NK-92 treated with Interleukin-12 subunit alpha and Interleukin-12 subunit beta, amount 100 ng/mL, for 24 hours (cell line): ENCODE measurements at places on chromosomes 16 and 17.

GRCh38 chr16:25411396-25412081 is 153.9 kb upstream of the ZKSCAN2 start:
- DNase-seq = no peak

DNA sequence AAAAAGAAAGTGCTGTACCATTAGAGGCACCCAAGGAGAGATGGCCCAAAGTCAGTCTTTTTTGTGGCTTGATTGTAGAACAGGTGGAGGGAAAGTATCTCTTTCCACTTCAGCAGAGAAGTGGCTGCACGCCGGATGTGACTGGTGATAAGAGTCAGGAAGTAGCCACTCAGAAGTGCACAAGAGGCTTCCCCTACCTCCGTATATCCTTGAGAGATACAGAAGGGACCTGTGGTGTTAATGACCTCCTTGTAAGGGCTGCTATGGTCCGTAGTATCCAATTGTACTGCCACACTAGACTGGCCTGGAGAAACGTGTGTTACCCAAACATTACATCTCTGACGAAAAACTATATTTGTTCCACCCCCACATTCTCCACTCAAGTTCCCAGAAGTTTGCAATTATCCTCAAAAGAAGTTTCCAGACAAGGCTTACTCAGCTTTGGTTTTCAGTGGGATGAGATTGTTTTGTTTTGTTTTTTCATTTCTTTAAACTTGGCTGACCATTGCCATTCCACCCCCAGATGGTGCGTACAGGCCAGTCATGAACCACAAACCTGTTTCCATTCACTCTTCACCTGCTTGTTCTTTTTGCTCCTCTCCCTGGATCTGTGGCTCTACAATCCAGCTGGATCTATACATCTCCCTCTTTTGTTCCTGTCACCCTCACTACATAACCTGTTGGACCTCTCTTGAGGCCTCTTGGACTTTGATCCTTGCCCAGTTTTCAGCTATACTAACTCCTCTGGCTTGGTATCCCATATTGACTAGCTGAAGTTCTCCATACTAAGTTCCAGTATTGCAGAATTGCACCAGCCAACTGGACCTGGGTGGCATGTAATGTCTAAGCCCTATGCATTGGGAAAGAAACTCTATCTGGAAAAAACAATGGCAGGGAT is 20.7 kb upstream of the MED13 start:
- no peak for DNase-seq

DNA sequence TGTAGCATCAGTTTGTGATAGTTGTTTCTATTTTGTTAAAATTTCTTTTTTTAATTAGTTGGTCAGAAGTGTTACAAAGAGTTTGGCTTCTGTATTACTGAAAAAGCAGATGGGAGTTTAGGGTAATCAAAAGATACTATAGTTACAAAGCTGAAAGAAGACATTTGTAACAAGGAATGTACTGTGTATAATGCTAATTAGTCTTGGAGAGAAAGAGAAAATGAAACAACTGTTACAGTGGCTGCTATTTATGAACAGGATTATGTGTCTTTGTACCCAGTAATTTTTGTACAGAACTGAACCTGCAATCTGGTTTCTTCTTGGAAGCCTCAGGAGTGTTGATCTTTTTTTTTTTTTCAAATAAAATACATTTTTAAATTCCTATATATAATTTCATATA is 14.3 kb downstream of the GDPD1 start:
- DNase-seq = no peak

DNA sequence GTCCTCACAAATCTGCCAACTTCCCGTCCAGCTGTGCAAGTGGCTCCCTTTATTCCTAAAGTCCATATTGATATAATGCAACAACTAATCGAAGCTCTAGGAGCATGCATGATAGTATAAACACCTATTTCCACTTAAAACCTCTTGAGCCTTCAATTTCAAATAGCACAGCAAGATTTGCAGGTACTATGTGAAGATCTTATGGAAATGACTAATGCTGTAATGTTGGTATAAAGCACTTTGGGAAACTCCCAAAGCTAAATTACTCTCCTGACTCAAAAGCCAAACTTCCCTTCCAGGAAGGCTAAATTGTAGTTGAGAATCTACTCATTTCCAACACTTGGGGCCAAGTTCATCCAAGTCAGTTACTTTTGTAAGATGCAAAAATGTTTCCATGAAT is 287.6 kb upstream of the CDH11 start:
- DNase-seq = no peak

DNA sequence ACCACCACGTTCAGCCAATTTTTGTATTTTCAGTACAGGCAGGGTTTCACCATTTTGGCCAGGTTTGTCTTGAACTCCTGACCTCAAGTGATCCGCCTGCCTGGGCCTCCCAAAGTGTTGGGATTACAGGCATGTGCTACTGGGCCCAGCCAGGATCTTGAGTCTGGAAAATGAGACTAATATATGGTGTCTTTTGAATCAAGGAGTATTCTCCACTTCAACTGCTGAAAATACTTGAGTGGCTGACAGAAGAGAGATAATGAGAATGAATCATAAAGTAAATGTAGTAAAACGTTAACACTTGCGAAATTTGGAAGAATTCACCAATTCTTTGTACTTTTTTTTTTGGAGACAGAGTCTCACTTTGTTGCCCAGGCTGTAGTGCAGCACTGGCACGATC is 16.6 kb downstream of the SMYD4 start:
- no peak for DNase-seq

DNA sequence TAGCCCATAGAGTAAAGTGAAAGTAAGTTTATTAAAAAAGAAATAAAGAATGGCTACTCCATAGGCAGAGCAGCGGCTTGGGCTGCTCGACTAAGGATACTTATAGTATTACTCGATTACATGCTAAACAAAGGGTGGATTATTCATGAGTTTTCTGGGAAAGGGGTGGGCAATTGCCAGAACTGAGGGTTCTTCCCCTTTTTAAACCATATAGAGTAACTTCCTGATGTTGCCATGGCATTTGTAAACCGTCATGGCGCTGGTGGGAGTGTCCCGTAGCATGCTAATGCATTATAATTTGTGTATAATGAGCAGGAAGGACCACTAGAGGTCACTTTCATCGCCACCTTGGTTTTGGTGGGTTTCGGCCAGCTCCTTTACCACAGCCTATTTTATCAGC is 13.3 kb upstream of the GAS7 start:
- no peak for DNase-seq

DNA sequence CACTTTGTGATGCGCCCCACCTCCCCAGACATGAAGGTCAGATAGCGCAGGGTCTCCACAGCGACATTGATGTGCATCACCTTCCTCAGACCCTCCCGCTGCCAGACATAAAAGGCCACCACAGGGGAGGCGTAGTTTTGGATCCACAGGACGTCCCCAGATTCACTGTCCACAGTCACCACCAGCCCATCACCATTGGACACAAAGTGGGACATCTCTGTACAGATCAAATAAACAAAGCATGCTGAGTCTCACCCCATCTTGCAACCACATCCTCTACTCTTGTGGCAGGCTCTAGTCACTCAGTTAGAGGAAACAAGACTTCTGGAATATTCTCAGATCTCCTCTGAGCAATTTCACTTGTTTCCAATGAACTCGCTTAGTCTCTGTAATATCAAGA is 46.3 kb upstream of the ICAM2 start:
- no peak for DNase-seq

GRCh38 chr17:49005140-49005539 is 8.0 kb downstream of the IGF2BP1 start:
- no peak for DNase-seq

DNA sequence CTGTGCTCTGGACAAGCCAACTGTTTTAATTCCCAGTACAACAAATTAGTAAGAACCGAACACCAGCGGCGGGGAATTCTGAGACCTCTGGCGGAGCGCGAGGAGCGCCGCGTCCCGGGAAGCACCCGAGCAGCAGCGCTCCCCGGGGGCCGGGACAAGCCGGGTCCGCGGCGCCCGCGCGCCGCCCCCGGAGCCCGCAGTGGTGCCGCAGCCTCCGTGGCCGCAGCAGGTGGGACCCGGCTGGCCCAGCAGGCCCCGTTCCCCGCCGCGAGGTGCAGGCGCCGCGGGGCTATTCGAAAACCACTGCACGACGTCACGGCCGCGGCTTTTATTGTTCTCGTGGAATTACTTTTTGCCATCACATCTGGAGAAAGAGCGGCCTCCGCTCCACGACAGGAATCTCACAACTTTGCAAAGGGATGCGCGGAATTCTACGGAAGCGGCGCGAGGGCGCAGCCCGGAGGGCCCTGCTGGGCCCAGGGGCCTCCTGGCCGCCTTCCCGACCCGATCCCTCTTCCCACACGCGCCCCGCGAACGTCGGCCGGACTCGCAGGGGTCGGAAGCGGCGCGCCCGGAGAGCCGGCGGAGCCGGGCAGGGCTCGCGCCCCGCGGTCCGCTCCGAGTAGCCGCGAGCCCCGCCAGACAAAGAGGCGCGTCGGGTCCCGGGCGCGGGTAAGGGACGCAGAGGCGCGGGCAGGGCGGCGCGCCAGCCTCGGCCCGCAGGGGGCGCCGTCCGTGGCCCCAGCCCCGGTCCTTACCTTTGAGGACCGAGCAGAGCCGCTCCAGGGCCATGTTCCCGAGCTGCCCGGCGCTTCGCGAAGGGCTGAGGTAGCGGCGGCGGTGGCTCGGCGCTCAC is 696 bp downstream of the NETO2 start:
- DNase-seq = no peak

GRCh38 chr17:1423456-1424135 is 23.6 kb upstream of the YWHAE start:
- DNase-seq = no peak

GRCh38 chr16:7315813-7316212 is 16.8 kb upstream of the RBFOX1 start:
- DNase-seq = no peak

- DNase-seq = no peak
Measured at GRCh38 chr16:22312897-22313781, 15.9 kb downstream of the POLR3E start.

- DNase-seq = no peak
Measured at GRCh38 chr16:58034774-58035173, 9.2 kb downstream of the MMP15 start.

GRCh38 chr16:3654249-3654991 is at the start of gene DNASE1:
DNASE1 (plus strand) TSS chr16:3654691; CDS start chr16:3655374, 683 bp downstream.
- DNase-seq = peak; percentile 17

DNA sequence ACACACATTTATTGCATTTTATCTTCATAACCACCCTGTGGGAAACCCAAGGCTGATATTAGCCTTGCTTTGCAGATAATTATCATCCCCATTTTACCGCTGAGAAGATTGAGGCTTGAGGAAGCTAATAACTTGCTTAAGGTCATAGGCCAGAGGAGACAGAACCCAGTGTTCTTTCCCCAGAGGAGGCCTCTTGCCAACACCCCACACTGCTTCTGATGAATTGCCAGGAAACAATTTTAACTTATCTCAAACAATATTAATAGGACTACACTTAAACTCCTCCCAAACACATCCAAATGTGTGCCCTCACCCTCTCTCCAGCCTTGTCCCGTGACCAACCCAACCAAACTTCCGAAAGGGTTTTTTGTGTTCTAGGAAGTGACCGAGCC is 2.1 kb upstream of the SPG7 start:
- DNase-seq = no peak

GRCh38 chr17:27919079-27919478 is 25.9 kb upstream of the LYRM9 start:
- no peak for DNase-seq
